ENCODE measurements at places on chromosomes 5 and 9.
A peak's percentile ranks its signal among the peaks of the same experiment; 100 is the strongest.

- no peak for DNase-seq
Measured at GRCh38 chr5:102411-103043, 10.6 kb downstream of the PLEKHG4B start.

DNA sequence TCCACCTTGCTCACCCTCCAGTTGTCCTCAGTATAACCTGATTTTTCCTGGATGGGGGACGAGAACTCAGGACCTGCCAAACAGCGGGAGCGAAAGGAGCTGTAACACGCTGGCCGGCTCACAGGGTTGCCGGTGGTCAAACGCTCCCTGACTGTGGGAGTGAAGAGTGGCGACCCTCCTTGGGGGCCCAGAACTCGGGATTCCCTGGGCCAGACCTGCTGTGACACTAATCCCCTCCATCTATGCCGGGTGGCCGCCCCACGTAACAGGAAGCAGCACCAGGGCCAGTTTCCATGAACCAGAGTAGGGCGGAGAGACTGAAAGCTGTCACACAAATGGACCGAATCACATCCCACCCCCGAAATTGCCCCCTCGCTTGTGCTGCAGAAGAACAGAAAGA is 1809.2 kb upstream of the ACO1 start:
- no peak for DNase-seq

- no peak for DNase-seq
Measured at GRCh38 chr5:165559645-165560044, 2054.2 kb downstream of the MAT2B start.

- DNase-seq = peak; percentile 15
Measured at GRCh38 chr5:11148810-11149539, 387.9 kb upstream of the DAP start.

DNA sequence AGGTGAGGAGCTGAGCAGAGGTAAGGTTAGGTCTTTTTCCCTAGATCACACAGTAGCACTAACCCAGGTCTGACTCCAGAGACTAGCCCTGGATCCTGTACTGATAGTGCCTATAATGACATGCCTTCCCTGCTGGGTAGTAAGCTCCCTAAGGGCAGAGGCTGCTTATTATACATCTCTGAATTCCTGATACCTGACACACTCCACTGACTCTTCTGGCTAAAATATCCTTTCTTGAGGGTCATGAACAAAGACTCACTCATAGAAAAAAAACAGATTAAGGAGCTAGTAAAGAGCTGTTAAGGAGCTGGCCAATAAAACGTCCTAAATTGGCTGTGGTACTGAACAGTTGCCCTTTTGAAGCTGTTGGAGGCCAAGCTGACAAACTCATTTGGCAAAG is 149.0 kb upstream of the ITGA1 start:
- peak; percentile 14 for DNase-seq

DNA sequence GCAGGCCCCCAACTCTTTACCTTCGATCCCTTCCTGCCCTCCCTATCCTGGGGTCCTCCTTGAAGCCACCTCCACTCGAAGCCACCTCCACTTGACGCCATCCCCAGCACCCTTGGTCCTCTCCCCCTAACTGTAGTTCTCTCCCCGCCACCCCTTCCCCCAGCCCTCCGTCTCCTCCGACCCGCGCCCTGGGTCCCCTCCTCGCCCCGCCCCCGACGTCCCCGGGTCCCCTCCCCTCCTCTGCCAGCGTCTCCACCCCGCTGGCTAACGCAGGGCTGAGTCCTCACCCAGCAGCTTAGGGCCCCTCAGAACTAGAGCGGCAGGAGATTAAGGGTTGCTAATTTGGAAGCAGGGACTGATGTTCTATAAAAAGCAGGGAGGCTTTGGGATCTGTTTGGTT is 30.6 kb upstream of the ANKRD33B start:
- DNase-seq = no peak

GRCh38 chr9:133830310-133830709 is 92.2 kb upstream of the SARDH start:
- DNase-seq = no peak

GRCh38 chr9:123528501-123528900 is 172.5 kb downstream of the CRB2 start:
- no peak for DNase-seq

DNA sequence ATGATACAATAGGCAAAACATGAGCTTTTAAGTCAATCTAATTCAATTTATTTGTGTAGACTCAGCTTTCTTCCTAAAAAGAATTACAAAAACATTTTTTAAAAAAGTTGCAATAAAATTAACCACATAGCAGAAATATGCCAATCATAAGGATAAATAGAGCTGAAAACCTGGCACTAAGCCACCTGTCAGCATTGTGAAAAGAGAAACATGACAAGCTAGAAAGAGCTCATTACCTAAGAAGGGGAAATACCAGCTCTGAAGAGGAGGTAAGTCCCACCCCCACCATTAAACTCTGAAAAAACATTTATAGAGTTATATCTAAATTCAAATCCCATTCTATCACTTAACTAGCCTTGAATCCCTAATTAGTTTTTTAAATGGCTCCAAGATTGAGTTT is 372.9 kb downstream of the OSTF1 start:
- no peak for DNase-seq

- DNase-seq = no peak
Measured at GRCh38 chr5:143758015-143758414, 53.9 kb upstream of the HMHB1 start.

GRCh38 chr5:136200761-136201160 is 7.8 kb upstream of the SMIM32 start:
- no peak for DNase-seq

DNA sequence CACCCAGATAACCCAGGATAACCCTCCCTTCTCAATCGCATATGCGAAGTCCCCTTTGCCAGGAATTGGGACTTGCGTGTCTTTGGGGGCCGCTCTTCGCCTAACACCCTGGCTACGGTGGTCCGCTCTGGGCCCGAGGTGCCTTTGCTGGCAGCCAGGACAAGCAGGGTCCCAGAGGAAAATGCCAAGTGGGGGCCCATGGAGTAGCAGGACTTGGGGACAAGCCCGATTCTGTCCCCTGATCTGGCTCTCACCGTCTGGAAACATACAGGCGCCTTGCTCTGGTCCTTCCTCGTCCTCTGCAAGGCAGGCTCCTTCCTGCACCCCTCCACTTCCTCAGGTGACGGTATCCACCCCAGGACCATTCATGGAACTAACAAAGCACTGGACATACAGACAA is 78.1 kb upstream of the UNC5A start:
- no peak for DNase-seq

- DNase-seq = peak; percentile 66
Measured at GRCh38 chr9:18208166-18209059, 265.5 kb upstream of the ADAMTSL1 start.
